H9 (cell line): ENCODE measurements at places on chromosomes 13 and 19.

GRCh38 chr13:51097353-51098043 is 13.6 kb downstream of the C13orf42 start:
- DNase-seq: no peak

- no peak for DNase-seq
These were observed 20.7 kb downstream of the NAXD start for GRCh38 chr13:110636053-110636475.

- DNase-seq: no peak
These were observed 35.1 kb downstream of the RASA3 start for GRCh38 chr13:114097212-114097892.

- DNase-seq: no peak
These were observed 108.7 kb downstream of the DPF1 start for GRCh38 chr19:38115271-38115802.

DNA sequence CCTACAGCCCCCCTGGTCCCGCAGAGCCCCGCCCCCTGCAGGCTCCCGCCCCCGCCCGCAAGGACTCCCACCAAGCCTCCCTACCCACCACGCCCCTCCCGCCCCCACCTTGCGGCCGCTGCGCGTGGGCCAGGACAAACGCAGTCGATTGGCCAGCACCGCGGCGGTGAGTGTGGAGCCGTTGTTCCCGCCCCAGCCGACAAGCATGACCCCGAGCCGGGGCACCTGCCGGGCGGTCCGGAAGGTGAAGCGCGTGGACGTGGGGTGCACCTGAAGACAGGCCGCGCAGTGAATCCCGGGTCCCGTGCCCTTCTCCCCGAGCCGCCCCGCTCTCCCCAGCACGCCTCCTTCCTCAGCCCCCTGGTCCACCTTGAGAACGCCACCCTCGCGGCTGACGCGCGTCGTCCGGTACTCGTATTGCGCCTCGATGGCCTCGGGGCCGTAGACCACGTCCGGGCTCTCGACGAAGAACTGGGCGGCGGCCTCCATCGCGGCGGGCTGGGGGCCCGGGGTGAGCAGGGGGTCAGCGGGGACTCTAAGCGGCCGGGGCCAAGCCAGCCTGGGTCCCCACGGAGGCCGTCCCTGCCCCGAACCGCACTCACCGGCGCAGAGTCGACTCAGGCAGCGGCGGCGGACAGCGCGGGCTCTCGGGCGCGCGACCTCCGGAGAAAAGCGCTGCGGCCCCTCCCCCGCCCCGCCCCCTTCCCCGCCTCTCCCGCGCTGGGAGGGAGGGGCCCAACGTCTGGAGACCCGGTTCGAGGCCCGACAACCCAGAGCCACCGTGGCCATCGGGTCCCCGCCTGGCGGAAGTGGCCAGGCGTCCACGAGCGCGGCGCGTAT is at the start of gene ISYNA1:
TSS of gene ISYNA1 (minus strand) at position 643 of the 840 bp plus-strand sequence. CDS start at position 489, 154 bp downstream.
- peak; percentile 81 for DNase-seq

GRCh38 chr19:2032296-2032941 is 16.9 kb upstream of the BTBD2 start:
- DNase-seq: peak; percentile 56

DNA sequence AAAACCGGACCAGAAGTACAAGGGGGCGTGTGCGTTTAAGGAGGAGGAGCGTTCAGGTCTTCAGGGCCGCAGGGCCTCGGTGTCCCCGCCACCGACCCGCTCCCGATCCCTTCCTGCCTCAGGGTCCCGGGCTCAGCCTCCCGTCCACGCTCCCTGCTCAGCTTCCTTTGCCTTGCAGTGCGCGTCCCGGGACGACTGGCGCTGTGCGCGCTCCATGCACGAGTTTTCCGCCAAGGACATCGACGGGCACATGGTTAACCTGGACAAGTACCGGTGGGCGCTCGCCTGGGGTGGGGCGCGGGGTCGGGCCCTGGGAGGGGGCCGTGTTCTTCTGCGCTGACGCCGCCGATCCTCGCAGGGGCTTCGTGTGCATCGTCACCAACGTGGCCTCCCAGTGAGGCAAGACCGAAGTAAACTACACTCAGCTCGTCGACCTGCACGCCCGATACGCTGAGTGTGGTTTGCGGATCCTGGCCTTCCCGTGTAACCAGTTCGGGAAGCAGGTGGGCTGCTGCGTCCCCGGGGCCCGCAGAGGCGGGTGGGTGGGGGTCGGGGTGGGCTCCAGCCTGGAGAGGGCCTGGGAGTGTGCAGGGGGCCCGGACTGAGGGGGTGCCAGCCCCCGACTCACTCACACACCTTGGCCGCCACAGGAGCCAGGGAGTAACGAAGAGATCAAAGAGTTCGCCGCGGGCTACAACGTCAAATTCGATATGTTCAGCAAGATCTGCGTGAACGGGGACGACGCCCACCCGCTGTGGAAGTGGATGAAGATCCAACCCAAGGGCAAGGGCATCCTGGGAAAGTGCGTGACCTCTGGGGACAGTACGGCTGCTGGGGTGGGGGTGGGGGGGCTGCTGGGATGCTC is 1.4 kb downstream of the GPX4 start:
- peak; percentile 55 for DNase-seq

DNA sequence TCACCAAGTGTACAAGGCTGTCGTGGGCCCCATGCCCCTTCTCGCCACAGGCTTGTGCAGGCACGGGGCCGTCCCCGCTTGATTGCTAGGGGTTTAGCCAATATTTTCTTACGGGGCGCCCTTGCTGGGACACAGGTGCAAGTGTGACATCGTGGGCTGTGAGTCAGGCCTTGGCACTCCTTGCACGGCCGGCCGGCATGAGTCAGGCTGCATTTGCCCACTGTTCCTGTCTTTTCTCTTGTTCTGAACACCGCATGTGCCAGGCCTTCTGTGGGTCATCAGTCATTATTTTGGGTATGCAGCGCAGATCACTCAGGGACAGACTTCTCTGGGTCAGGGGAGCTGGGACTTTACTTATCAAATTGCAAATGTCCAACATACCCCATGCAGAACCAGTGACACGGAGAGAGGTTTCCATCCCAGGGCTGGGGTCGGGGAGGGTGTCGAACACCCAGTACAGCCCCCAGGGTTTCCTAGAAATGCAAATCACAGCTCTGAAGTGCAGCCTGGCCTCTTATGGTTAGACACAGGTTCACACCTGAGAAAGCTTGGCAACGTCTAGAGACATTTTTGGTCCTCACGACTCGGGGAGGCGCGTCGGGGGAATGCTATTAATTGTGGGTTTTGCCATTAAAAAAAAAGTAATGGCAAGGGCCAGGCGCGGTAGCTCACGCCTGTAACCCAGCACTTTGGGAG is 22.5 kb upstream of the KLF2 start:
- no peak for DNase-seq
